COR-L47 (cell line): ENCODE measurements at places on chromosomes 12 and 14.
A peak's percentile ranks its signal among the peaks of the same experiment; 100 is the strongest.

GRCh38 chr14:77059276-77059915 is 30.9 kb upstream of the IRF2BPL start:
- peak; percentile 31 for DNase-seq

DNA sequence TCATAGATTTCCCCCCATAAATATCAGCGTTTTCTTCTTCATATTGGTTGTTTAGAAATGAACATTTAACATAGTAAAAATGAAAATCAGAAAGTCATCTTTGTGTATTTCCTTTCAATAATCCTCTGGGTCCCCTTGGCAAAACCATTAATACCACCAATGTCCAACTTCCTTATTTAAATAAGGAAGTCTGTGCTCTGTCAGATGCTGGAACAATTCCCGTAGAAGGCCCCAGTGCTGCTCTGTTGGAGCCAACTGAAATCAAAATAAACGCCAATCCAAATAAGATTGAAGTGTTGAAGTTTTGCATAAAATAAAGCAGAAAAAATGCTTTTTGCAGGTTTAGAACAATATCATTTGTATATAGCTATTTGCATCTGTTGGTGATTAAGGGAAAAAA is 93.1 kb downstream of the PPM1H start:
- DNase-seq: no peak

GRCh38 chr12:118055144-118055557 is 5.8 kb downstream of the WSB2 start:
- DNase-seq: peak; percentile 34

DNA sequence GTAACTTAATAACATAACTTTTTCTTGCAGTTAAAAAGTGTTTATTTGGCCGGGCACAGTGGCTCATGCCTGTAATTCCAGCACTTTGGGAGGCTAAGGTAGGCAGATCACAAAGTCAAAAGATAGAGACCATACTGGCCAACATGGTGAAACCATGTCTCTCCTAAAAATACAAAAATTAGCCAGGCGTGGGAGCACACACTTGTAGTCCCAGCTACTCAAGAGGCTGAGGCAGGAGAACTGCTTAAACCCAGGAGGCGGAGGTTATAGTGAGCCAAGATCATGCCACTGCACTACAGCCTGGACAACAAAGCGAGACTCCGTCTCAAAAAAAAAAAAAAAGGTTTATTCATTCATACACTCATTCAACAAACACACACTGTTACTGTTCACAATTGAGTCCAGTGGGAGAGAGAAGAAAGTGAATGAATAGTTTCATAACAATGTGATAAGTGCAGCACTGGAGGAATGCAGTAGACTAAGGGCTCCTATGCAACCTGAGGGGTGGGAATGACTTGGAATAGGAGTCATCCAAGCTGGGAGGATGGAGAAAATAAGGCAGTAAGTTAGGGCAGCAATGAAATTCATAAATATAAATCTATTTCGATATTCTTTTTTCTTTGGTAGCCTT is 19.8 kb downstream of the DAD1 start:
- DNase-seq: no peak

DNA sequence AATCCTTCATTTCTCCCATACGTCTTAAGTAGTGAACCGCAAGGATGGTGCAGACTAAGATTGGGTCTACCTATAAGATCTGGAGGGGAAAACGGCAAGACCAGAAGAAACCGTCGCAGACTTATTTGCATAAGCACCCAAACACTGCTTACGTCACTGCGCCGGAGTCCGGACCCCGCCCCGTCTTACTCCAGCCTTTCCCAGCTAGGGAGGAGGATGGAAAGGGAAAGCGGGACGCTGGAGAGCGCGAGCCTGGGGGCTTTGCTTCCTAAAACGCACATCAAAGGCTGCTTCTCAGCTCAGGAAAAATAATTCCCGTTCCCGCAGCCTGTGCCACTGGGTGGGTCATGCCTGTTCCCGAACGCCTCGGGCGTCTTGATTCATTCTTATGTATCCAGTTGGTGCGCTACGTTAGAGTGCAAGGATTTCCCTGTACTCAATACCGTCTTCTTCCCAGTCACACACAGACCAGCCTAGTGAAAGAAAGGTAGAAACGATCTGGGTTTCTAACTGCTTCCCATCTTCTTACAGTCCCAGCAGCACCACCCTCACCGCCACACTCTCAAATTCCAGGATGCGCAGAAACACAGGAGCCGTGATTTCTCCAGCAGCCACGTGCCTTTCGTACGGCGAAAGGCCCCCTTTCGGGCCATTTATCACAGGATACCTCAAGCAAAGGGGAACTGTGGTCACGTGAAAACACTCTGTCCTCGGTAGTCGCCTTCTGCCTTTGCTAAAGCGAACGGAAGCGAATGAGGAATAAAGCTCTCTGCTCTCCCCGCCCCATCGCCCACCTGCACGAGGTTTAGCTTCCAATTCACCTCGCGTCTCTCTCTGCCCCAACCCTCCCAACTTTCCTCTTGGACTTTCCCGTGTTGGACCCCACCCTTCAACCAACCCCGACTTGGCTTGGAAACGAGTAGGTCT is 1.1 kb downstream of the SLC6A15 start:
- DNase-seq: peak; percentile 68

GRCh38 chr12:20865873-20866272 is 55.4 kb downstream of the SLCO1B3 start:
- DNase-seq: no peak

DNA sequence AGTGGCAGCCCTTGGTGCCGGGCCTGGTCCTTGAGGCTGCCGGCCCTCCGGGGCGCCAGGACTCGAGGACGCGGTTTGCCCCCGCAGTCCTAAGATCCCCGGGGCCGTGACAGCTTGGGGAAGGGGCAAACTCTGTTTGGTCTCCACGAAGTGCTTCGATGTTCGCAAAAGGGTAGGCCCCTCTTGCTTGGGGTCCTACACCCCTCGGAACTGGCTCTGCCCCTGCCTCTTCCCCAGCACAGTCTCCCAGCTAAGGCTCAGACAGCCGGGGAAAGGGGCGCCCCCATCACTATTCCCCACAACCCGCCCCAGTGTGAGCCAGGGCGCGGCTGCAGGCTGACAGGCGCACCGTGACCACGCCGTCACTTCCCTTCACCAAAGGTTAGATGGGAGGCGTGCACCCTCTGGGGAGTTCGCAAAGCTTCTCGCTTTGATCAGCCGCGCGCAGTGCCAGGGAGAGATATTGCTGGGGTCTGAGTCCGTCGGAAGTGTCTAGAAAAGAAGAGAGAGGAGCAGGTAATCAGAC is 7.2 kb upstream of the OTX2 start:
- no peak for DNase-seq

- no peak for DNase-seq
Observed at GRCh38 chr12:6584293-6584692, 16.2 kb upstream of the NOP2 start.

- peak; percentile 34 for DNase-seq
Observed at GRCh38 chr12:7108003-7108795, 815 bp downstream of the C1RL start.

DNA sequence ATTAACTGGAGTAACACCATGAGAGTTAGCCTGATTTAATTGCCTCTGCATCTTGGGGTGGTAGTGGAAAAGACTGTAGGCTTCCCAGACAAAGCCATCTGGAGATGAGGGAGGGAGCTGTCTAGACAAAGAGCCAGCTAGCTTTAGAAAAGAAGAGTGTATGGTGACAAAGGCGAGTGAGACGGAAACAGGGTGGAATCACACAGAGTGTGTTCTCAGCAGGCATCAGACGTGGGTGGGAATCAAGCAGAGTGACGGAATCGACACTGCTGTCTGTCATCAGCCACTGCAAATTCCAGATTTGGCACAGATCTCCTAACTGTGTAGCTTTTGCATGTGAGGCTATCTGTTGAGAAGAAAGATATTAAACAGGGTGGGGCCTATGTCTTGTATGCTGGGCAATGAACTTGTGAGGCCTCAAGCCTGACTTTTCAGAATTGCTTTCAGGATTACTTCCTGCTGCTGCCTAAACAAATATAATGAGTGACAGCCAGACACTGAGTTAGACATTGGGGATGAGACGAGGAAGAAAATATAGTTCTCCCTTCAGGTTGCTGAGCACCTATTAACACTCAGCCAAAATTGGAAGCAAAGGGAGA is 236.5 kb upstream of the GRIP1 start:
- DNase-seq: no peak

- peak; percentile 68 for DNase-seq
Observed at GRCh38 chr14:67694791-67695393, 672 bp downstream of the RDH11 start.

GRCh38 chr12:83432176-83432719 is 745.5 kb downstream of the TMTC2 start:
- DNase-seq: no peak

DNA sequence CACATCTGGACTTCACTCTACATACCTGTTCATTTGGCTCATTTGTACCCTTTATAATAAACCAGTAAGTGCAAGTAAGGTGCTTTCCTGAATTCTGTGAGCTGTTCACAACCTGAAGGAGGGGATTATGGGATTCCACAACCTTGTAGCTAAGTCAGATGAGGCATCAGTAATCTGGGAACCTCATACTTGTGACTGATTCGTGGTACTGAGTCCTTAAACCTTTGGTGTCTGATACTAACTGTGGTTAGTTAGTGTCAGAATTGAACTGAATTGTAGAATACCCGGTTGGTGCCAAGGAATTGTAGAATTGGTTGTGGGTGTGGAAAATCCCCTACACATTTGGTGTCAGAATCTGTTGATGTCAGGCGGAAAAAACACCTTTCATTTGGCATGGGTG is 83.4 kb downstream of the TMX1 start:
- DNase-seq: no peak

GRCh38 chr12:76636121-76636692 is 76.6 kb upstream of the OSBPL8 start:
- DNase-seq: no peak

DNA sequence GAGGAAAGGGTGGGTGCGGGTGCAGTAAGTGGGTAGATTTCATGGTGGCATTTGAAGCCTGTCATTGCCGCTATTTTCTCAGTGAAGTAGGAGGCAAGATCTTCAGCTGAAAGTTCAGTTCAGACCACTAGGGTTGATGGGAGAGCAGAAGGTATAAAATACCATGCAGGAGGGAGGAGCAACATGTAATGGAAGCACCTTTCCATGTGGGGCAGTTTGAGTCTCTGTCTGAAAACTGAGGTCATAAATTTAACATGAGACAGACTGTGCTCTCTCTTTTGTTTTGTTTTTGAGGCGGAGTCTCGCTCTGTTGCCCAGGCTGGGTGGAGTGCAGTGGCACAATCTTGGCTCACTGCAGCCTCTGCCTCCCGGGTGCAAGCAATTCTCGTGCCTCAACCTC is 22.7 kb downstream of the LRRC74A start:
- no peak for DNase-seq

DNA sequence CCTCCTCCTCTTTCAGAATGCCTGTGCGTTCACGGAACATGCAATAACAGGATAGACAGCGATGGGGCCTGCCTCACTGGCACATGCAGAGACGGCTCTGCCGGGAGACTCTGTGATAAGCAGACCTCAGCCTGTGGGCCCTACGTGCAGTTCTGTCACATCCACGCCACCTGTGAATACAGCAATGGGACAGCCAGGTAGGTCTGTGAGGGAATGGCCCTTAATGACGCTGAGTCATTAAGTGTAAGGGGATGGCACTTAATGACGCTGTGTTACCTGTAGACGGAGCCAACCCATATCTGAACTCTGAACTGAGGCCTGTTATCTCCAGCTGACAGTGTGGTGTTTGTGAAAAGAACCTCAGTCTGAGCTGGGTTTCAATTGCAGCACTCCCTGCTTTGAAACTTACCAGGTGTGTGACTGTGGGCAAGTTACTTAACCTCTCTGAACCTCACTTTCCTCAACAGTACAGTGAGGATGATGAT is 86.9 kb downstream of the STAB2 start:
- no peak for DNase-seq

DNA sequence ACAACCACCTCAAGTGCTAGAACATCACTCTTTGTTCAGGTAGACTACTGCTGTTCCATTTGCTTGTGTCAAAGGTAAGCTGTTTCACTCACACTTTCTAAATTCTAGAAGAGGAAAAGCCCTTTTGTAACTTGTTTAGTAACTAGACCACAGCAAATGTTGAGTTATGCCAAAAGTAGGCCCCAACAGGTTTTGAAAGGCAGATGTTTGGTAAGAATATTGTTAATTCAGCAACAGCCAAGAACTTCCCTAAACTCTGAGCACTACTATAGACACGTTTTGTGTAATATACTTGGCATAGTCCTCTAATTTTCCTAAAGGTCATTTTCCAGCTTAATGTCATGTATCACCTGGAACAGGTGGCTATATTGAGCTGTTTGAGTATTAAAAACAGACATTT is 79.0 kb downstream of the DCAF5 start:
- no peak for DNase-seq

DNA sequence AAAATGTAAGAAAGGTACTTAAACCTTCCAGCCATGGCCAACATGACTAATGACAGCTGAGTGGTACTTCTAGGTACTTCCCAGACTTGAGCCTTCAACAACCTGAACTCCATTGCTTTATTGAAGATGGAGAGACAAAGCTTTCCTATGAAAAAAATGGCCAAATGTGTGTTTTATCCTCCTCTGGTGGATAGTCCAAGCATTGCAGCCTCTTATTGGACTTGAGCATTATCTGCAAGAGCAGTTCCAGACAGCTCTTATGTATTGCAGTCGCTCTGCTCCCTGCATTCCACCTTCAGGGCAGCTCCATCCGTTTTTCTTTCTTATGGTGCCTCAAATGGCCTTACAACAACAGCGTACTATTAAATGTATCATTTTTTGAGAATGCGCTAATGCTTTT is 588.2 kb downstream of the NRXN3 start:
- peak; percentile 47 for DNase-seq

DNA sequence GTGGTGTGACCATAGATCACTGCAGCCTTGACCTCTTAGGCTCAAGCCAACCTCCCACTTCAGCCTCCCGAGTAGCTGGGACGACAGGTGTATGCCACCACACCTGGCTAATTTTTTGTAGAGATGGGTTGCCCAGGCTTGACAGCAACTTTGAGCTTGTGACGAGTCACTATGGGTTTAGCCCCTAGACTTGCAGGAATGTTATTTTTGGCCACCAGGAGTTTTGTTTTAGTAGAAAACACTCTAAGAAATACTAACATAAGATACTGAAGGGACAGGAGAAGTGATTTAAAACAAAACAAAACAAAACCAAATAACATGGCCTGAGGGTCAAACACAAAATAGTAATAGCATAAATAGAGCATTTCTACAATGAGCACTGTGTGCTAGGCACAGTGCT is 26.4 kb downstream of the SETD3 start:
- DNase-seq: no peak

GRCh38 chr14:25220514-25220913 is 170.6 kb upstream of the STXBP6 start:
- no peak for DNase-seq

- DNase-seq: no peak
Observed at GRCh38 chr12:57109207-57110103, 1.7 kb downstream of the STAT6 start.
